ENCODE measurements at places on chromosomes 13 and 19.
A peak's percentile ranks its signal among the peaks of the same experiment; 100 is the strongest.

GRCh38 chr19:41548954-41549688, 26.8 kb upstream of the CEACAM21 start:
- no peak for DNase-seq

GRCh38 chr13:79692846-79693245, 211.9 kb downstream of the NDFIP2 start:
- no peak for DNase-seq

DNA sequence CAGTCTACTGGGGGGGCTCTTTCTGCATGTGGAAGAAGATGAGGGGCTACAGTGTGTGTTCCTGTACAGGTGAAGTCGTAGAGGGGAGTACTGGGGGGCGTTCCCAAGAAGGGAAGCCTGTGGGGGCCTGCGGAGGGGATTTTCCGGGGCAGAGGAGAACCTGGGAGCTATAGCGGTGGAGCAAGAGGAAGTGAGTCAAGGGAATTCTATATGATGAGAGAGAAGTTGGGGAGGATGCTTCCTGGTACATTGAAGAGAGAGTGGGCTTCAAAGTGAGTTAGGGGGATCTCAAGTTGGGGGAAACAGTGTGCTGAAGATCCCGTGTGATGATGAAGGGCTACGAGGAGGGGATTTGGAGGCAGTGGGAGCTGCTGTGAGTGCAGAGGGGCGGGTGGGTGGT, 1.9 kb upstream of the CACNG8 start:
- DNase-seq, result no peak

- DNase-seq, result no peak
These were observed 31.7 kb upstream of the ZNF507 start for GRCh38 chr19:32313569-32314265.

DNA sequence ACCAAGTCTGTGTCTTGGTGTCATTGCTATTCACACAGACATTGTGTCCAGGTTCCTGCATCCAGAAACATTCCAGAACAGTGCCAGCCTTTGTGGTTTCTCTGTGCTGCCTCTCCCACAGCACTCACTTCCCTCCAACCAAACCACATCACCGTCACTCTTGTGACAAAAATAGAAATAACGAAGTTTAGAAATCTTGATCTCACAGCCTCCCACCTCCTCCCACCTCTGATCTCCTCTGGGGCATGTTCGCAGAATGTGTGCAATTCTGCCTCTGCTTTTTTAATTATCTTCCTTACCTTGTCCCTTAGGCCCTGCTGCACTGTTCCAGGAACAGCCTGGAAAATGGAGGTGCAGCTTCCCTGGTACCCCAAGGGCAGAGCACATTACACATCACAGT, 8.7 kb upstream of the SERPINE3 start:
- no peak for DNase-seq

GRCh38 chr19:56637976-56638555, 4.9 kb upstream of the SMIM17 start:
- peak; percentile 80 for DNase-seq

GRCh38 chr19:58572026-58572817, 913 bp downstream of the MZF1 start:
- DNase-seq, result no peak

DNA sequence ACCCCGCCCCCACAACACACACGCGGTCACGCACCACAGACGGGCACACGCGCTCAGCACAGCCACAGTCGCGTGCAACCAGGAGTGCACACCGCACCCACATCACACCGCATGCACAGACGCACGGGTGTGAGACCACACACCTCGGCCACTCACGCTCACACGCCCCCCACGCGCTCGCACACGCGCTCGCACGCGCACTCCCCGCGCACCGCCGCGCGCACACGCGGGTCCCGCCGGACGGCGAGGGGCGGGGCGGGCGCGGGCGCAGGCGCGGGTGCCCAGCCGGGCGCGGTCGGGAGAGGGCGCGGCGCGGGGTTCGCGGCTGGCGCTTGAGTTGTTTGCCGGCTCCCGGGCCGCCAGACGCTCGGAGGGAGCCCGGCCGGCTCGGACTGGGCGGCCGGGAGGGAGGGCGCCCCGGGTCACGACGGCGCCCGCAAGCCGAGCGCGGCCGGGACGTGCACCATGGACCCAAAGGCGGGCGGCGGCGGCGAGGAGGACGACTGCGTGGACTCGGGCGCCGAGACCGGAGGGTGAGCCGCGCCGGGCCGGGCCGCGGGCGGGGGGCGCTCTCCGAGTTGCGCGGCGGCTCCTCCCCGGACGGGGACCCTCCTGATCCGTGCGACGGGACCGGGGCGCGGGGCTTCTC, at the start of gene FAM124A:
FAM124A (plus strand) TSS at position 362 of the 649 bp plus-strand sequence; CDS start at position 466, 104 bp downstream.
- peak; percentile 22 for DNase-seq

DNA sequence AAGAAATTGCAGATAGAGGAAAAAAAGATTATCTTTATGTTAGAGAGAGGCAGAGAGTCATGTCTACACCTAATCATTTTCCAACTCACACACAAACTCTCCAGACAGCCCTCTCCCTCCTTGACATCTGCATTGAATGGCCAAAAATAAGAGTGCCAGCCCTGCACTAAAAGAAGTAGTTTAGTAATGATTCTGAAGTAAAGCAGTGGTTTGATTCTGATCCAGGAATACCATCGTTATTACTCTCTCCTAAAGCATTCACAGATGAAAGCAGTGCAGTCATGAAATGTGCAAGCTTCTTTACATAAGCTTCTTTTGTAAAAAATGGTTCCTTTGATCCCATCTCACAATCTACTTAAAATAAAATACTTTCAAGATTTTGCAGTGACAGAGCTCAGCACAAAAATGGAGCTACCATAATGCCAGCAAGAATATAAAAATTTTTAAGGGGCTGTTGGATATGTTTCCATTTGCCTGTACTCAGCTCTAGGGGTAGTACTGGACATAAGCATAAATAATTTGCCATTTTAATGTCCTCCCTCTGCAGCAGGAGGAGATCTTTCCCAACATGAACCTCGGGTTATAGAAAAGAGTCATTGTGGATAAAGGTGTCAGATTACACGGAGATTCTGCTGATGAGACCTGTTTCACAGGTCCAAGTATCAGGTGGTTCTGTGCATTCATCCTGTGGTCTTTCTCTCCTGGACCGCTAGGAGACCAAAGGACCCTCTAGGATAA, 406.3 kb downstream of the DCT start:
- no peak for DNase-seq

DNA sequence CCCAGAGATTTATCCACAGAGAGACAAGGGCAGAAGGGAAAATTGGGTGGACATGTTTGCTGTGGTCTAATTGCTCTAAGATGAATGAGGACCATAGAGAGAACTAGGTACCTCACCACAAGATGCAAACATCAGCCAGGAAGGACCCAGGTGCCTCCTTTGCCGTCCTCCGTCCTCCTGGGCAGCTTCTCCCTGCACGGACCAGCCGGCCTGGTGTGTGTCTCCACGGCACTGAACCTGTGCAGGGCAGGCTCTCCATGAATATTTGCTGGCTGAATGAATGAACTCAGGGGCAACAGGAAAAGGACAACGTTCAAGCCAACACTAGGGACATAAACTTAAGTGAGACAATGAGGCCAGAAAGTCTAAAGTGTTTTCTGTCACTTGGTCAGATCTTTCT, 143.9 kb downstream of the ZNF536 start:
- no peak for DNase-seq

GRCh38 chr19:14073261-14073924, 807 bp downstream of the MISP3 start:
- peak; percentile 75 for DNase-seq

GRCh38 chr19:48833977-48834376, 2.3 kb downstream of the HSD17B14 start:
- DNase-seq, result no peak

- no peak for DNase-seq
These were observed 129.0 kb downstream of the IRS2 start for GRCh38 chr13:109657395-109657794.

- no peak for DNase-seq
These were observed 22.8 kb downstream of the TM6SF2 start for GRCh38 chr19:19250196-19250801.

DNA sequence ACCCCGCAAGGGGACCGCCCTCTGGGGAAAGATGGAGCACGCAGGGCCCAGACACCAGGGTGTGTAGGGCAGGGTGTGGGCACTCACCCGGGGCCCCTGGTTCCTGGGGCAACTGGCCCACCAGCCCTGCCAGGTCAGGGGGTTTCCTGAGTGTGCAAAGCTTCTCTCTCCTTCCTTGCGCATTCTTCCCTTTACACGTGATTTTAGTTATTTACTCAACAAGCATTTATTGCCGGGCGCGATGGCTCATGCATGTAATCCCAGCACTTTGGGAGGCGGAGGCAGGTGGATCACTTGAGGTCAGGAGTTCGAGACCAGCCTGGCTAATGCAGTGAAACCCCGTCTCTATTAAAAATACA, 20.4 kb downstream of the PRR36 start:
- DNase-seq, result no peak

DNA sequence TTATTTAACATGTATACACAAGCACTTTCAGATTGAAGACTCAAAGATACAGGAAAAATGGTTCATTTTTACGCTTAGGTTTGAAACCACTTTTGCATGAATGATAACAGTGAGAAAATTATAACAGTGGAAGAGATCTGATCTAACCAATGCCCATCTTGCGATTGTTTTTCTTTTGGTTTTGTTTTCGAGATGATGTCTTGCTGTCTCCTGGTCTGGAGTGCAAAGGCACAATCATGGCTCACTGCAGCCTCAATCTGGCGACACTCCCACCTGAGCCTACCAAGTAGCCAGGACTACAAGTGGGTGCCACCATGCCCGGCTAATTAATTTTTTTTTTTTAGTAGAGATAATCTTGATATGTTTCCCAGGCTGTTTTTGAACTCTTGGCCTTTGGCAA, 10.2 kb upstream of the EID2 start:
- DNase-seq, result no peak

DNA sequence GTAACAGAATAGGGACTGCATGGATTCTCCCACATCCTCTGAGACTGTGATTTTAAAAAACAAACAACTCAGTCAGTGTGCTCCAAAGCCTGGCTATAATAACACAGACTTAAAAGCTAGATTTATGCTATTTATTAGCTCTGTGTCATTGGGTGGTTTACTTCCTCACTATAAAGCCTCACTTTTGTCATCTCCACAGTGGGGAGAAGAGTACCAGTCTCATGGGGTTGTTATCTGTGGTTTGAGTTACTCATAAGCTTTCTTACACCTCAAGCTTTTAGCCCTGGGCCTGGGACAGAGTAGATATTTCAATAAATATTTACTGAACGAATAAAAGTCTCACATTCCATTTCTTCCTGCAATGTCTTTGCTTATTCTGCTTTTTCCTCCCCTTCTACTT, 5.3 kb downstream of the RNASEH2B start:
- DNase-seq, result no peak

DNA sequence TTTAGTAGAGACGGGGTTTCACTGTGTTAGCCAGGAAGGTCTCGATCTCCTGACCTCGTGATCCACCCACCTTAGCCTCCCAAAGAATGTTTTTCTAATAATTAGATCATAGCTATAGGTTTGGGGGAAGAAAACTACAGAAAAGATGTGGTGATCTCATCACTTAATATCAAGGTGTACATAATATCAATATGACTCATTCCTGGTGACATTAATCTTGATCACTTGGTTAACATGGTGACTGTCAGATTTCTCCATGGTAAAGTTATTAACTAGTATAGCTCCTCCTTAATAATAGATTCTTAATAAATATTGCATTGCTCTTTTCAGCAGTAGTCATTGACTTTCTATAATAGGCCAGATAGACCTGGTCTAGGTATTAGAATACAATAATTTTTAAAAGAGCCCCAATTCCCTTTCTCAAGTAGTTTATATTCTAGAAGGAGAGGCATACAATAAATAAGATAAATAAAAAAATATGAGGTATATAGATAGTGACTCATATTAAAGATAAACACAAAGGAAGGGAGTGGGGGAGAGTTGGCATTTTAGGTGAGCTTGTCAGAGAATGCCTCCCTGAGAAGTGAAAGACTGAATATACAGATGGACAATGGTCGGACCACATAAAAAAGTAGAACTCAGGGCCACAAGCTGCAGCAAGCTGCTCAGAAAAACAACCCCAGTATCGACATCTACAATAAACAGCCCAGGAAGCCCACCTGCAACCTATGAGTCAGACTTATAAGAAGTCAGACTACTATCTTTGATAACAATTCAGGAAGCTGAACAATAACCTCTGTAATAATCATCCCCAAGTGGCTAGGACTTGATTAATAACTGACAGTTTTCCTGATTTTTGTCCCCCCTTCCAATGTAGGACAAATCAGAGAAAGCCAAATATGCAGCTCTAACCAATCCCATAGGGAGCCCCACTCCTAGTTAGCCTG, 210.8 kb downstream of the RFC3 start:
- DNase-seq, result no peak

- no peak for DNase-seq
These were observed 25.9 kb upstream of the PLA2G4C start for GRCh38 chr19:48136547-48136946.

GRCh38 chr13:27057817-27058216, 113.8 kb downstream of the USP12 start:
- no peak for DNase-seq

DNA sequence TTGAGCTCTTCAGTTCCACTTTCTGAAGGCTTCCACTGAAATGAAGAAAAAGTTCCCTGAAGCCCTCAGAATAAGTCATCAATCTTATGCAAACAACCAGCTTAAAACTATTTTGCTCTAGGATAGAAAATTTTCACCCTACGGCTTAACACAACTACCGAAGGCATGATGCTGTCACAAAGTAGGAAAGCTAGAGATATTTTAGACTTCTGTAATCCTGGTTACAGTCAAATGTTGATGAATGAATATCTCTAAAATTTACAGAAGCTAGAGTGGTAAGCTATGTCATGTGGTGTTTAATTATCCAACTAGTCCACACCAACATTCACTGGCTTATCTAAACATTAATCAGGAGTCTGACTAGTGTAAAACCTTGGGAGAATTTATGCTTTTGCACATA, 197.9 kb downstream of the SUCLA2 start:
- DNase-seq, result no peak

GRCh38 chr13:49436890-49437289, 7.0 kb downstream of the CAB39L start:
- no peak for DNase-seq

GRCh38 chr13:113658836-113659235, 838 bp upstream of the ATP4B start:
- DNase-seq, result no peak

- DNase-seq, result no peak
These were observed 40.8 kb upstream of the RANBP3 start for GRCh38 chr19:6018786-6019185.

GRCh38 chr19:23346696-23347095, 48.6 kb downstream of the ZNF91 start:
- no peak for DNase-seq

- no peak for DNase-seq
These were observed 12.8 kb downstream of the STX10 start for GRCh38 chr19:13137290-13137794.

GRCh38 chr19:12757544-12758274, 6.1 kb downstream of the BEST2 start:
- peak; percentile 30 for DNase-seq
